MG63 (cell line): ENCODE measurements at places on chromosomes 11 and 22. TPM values are rescaled to one million over a fixed set of nuclear protein-coding genes. Genes with fewer than 3 reads are reported as not detected.

DNA sequence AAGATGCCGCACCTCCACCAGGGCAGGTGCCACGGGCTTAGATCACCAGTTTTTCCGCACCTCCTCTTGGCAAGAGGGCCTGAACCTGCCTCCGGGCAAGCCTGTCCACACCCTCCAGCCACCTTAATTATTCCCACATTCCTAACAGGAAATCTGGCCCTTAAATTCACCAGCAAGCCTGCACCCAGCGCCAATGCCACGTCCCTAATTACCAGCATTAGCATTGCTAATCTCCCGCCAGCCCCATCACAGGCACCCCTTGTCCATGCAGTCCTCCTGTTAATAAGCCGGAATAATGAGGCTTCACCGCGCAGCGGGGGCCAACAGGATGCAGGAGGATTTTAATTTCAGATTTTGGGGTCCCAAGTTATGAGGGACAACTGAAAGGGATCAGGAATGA lies 69.7 kb downstream of the PHF21B start:
- no peak for DNase-seq

BAIAP2L2 gene
- 20.4 and 63.3 TPM in 2 replicates for total RNA-seq

- no peak for DNase-seq
These were observed 12.5 kb downstream of the NNMT start for GRCh38 chr11:114308689-114309089.

- peak; percentile 75 for DNase-seq
These were observed 60.2 kb downstream of the EHF start for GRCh38 chr11:34680918-34681586.

- DNase-seq = no peak
These were observed 63.4 kb downstream of the CACNG2 start for GRCh38 chr22:36640106-36640672.

HPX gene
- total RNA-seq = 0.20 TPM in 1 of 2 replicates, not detected in the other

DNA sequence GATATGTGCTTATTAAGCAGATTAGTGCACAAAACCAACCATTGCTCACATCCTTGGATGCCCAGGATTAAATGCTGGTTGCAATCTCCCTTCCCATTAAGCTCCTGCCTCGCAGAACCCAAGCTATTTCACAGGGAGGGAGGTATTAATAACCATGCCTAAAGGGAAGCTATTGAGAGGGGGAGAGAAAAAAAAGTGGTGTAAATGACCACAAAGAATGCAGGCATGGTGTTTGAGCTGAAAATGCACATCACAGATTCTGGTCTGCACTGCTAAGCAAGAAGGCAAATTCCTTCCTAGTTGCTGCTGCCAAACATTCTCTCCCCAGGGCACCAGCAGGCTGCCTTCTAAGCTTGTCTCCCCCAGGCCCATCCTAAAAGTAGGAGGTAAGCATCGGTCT lies 92.0 kb upstream of the ISX start:
- DNase-seq = no peak

SLC22A8 gene
- total RNA-seq = not detected in 2 replicates

OR52N4 gene
- not detected in 2 replicates for total RNA-seq

DNA sequence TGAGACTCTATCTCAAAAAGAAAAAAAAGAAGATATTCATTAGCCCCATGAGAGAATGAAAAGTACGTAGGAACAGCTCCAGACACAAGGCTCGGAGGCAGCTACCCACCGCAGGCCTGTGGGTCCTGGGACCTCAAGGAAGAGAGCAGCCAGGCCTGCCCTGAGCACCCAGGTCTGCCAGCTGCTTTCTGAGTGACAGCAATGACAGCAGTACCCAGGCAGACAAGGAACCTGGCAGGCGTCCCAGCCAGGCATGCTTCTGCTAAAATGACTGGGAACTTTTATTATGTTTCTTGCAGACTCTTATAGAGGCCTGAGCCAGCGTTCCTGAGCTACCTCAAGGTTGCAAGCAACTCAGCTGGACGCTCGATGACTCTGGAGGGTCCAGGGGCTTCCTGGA lies 31.6 kb downstream of the CPT1A start:
- no peak for DNase-seq

GRCh38 chr11:2303627-2304505 lies 2.1 kb downstream of the TSPAN32 start:
- no peak for DNase-seq

DNA sequence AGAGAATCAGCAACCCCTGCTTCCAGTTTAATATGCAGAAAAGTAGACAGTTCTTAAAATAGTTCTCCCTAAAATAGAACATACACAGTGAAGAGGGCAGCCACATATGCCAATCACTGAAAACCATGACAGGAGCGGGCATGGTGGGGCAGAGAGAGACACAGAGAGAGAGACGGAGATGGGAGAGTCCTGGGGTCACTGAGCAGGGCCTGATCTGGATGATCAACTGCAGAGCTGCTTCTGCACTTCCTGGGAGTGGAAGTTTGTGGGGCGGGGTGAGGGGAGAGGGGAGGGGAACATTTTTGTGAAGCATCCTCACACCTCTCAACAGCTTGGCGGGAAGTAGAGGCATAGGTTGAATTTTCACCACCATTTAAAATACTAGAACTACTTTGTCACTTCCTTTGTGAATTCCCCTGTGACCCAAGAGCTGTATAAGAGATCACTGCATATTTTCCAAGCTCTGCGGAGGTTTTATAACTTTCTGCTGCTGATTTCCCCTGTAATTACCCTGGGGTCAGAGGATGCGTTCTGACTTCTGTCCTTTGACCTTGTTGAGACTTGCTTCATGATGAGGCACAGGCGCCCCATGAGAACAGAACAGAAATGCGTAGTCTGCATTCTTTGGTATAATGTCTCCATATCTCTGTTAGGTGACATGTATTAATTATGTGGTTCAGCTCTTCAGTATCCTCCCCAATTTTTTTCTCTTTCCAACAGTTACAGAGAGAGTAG lies 419.4 kb downstream of the BRD1 start:
- no peak for DNase-seq

DNA sequence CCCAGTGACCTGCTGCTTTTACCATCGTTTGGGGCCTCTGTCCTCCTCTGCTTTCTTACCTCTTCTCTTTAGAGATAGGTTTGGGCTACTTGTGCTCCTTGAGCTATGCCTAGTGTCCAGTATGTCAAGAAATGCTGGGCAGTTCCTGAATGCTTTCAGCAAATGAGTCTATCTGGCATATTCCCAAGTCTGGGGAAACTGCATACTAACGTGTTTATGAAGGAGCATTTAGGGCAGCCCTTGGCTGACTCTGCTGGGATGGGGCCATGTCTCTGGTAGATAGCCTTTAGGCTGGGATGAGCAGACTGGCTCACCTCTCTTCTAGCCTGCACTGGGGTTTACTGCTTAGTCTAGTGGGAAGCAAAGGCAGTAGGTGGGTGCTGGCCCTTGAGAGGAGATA lies 43.7 kb upstream of the SUSD2 start:
- peak; percentile 61 for DNase-seq

MUC6 gene
- not detected in 2 replicates for total RNA-seq

- no peak for DNase-seq
These were observed 19.8 kb upstream of the CCDC89 start for GRCh38 chr11:85705800-85706199.

DNA sequence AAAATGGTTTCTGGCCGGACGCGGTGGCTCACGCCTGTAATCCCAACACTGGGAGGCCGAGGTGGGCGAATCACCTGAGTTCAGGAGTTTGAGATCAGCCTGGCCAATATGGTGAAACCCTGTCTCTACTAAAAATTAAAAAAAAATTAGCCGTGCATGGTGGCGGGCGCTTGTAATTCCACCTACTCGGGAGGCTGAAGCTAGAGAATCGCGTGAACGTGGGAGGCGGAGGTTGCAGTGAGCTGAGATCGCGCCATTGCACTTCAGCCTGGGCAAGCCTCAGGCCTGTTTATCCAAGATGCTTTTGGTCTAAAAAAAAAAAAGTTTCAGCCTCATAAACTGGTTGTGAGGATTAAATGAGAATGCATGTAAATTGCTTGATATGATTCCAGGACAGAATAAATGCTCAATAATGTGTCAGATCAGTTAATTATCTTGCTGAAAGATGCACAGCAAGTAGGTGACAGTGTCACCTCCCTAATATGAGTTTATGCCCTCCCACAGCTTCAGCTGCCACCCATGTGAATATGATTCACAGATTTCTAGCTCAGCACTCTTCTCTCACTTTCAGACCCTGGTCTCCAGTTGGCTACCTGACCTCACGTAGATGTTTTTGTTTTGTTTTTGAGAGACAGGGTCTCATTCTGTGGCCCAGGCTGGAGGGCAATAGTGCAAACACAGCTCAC lies 1.1 kb upstream of the ALG8 start:
- DNase-seq = no peak

DNA sequence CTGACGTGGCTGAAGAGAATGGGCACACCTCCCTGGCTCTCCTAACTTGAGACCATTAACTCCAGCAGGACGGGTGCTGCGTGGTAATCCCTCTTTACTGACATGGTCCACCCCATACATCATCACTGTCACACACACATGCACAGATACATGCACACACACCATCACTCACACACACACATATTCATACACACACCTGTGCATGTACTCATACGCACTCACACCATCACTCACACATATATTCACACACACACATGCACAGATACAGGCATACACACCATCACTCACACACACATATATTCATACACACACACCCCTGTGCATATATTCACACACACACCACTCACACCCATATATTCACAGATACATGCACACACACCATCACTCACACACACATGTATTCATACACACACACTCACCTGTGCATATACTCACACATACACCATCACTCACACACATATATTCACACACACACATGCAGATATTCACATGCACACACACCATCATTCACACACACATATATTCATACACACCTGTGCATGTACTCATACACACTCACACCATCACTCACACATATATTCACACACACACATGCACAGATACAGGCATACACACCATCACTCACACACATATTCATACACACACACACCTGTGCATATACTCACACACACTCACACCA lies 74.8 kb downstream of the EFCAB6 start:
- DNase-seq = no peak

GRCh38 chr22:17228725-17229126 lies 9.5 kb upstream of the ADA2 start:
- DNase-seq = no peak

GRCh38 chr11:68673991-68674390 lies 10.4 kb upstream of the GAL start:
- DNase-seq = no peak

- DNase-seq = peak; percentile 67
These were observed 6.0 kb downstream of the PKNOX2 start for GRCh38 chr11:125170510-125171031.
